Activated CD8-positive, alpha-beta memory T cell treated with anti-CD3 and anti-CD28 coated beads for 24 hours (primary cell): ENCODE measurements at places on chromosomes 16 and 17.
A peak's percentile ranks its signal among the peaks of the same experiment; 100 is the strongest.

DNA sequence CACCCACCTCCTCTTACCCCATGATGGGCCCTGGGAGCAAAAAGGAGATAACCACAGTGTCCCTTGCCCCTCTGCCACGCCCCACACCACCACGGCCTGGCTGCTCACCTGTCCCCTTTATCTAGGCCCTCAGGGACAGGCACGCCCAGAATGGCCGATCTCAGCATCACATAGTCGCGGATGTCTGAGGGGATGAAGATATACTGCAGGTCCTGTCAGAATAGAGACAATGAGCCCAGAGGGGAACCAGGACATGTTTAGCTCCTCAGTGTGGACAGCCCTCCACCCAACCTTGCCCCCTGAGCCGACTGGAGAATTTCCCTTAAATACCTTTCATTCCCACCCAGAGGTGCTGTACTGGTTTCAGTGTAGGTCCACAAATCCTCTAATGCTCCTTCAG is 15.2 kb downstream of the ST6GALNAC2 start:
- no peak for DNase-seq

- DNase-seq: no peak
Measured at GRCh38 chr17:76820561-76820960, 47.6 kb upstream of the MGAT5B start.

DNA sequence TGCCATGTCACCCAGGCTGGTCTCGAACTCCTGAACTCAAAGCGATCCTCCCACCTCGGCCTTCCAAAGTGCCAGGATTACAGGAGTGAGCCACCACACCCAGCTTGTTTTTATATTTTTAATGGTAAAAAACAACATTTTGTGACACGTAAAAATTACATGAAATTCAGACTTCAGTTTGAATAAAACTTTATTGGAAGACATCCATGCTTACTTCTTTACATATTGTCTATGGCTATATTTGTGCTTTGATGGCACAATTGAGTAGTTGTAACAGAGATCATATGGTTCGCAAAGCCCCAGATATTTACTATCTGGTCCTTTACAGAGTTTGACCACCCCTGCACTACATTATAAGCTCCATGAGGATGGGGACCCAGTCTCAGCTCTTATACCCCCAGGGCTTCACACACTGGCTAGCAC is 1.8 kb upstream of the FDXR start:
- no peak for DNase-seq

DNA sequence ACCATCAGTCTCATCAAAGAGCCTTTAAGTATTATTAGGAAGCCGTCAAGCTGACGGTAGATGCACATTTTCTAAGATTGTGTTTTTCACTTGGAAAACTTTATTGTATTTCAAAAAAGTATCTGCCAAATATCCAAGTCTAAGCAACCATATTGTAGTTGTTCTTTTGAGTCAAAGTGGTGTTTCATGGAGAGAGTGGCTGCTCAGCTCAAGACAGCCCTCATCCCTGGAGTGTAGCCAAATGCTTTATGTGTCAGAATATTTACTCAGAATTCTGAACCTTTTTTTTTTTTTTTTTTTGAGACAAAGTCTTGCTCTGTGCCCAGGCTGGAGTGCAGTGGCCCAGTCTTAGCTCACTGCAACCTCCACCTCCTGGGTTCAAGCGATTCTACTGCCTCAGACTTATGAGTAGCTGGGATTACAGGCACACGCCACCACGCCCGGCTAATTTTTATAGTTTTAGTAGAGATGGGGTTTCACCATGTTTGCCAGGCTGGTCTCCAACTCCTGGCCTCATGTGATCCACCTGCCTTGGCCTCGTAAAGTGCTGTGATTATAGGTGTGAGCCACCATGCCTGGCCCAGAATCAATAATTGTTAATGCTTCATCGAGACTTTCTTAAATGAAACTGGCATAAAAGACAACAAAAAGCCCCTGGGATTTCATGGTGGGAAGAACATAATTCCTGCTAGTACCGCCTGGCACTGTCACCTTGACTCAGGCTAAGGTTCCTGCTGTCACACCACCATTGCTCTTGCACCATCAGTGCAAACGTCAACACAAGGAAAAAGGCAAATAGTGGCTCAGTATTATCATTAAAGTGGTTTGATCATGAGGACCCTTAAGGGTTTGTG is 45.5 kb downstream of the PRKCA start:
- DNase-seq: no peak

GRCh38 chr17:2457913-2458312 is 53.8 kb downstream of the METTL16 start:
- no peak for DNase-seq

DNA sequence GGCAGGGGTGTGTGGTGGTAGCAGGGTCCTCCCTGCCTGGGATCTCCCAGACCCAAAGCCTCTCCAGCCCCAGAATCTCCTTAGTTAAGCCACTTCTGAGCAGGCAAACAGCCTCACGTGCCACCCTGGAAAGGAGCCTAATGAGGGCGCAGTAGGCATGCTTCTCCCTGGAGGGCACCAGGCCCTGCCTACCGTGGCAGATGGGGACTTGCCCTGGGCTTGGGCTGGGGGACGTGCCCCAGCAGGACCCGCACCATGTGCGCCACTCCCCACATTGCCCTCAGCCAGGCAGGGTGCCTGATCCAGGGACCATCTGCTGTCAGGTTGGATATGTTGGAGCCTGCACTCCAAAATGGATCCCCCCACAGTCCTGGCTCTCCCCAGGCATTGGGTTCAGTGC is 14.2 kb downstream of the FAM83G start:
- DNase-seq: no peak

- no peak for DNase-seq
Measured at GRCh38 chr17:64679710-64680216, 17.7 kb upstream of the SMURF2 start.

GRCh38 chr17:9240659-9241370 is 219.5 kb downstream of the NTN1 start:
- DNase-seq: no peak

DNA sequence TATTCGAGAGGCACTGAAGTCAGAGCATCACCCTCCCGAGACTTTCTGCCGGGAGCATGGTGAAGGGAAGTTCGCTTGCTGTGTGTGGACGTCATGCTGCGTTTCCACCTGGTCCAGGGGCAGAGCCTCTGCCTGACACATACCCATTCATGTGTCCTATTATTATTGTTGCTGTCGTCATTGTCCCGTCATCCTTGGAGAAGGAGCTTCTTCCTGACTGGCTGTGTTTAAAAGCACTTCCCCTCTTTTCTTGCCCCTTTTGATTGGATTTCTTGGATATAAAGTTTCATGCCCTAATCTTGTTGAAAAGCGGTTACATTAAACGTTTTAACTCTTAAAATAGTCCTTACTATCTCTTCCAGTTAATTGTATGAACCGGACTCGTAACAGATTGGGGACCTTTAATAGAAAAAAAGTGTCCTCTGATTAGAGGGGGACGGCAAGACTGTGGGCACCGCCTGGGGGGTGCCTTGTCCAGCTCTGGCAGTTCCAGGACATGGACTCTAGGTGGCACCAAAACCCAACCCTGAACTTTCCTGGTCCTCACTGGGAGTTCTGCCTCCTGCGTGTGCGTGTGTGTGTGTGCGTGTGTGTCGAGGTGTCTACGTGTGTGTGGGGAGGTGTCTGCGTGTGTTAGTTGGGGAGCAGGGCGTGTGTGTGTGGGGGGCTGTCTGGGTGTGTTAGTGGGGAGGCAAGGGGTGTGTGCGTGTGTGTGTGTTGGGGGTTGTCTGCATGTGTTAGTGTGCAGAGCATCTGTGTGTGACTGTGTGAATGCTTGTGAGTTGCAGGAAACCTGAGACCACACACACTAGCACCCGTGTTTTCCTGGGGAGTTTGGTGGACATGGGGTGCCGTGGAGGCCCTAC is 133.3 kb upstream of the CIBAR2 start:
- peak; percentile 74 for DNase-seq

DNA sequence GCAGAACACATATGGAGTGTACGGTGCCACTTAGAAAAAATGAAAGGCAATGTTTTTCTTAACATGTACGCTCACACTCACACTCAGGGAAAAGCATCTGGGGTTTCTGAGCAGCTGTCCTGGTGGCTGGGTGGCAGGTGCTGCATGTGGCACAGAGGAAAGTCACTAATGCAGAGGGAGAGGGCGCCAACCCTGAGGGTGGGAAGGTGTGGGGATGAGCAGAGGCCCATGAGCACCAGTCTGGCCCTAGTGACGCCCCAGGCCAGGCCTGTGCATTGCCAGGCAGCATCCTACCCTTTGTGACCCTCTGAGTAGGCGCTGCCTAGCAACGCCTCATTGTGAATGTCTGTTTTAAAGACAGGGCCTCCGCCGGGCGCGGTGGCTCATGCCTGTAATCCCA is 19.1 kb upstream of the LCMT1 start:
- no peak for DNase-seq

DNA sequence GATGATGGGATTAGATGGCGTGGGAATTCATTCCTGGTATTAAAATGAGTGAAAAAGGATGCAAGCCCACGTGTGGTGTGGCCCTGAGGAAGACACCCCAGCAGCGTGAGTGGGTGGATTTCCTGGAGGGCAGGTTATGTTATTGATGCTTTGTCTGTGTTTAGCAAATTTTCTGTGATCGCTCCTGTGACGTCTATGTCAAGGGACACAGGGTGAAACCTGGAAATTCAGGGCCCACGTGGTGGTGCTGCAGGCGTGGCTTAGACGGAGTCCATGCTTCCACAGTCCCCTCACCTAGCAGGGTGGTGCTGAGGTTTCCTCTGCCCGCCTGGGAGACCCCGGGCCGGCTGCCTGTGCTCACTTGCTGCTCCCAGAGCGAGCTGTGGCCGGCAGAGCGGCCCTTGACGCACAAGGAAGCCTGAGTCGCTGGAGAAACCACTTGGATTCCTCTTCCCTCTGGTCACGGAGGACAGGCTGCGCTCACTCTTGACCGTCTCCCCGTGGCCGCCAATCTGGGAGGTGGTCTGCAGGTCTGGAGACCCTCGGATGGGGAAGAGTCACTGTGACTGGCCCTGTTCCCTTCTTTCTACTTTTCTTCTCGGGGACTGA is 23.4 kb downstream of the BAIAP2 start:
- no peak for DNase-seq

- DNase-seq: no peak
Measured at GRCh38 chr16:78679546-78679945, 580.1 kb downstream of the WWOX start.

- no peak for DNase-seq
Measured at GRCh38 chr16:4513086-4513860, 25.3 kb downstream of the CDIP1 start.

GRCh38 chr17:74659889-74660288 is 36.4 kb upstream of the CD300E start:
- DNase-seq: no peak

DNA sequence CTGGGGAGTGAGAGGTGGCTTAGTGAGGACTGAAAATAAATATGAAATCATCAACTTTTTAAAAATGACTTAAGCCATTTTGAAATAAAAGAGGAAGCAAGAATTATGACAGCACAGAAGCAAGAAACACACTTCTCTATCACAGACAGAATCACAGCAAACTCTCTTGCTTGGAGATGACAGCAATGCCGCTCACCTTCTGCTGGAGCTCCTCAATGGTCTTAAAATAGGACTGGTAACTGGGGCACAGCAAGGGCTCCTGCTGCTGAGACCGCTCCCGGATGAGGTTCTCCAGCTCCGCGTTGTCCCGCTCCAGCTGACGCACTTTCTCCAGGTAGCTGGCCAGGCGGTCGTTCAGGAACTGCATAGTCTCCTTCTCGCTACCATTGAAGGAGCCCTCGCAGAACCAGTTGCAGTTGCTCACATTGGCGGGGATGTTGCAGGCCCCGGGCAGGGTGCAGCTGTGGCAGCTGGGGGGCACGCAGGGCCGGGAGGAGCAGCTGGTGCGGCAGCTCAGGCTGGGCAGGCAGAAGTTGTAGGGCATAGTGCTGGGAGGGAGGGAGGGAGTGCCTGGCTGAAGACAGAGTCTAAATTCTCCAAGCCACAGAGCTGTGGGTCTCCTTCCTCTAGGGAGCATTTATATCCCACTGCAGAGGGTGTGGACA is at the start of gene KRT31:
TSS of gene KRT31 (minus strand) at position 613 of the 665 bp plus-strand sequence. CDS start at position 544, 69 bp downstream.
- DNase-seq: no peak

DNA sequence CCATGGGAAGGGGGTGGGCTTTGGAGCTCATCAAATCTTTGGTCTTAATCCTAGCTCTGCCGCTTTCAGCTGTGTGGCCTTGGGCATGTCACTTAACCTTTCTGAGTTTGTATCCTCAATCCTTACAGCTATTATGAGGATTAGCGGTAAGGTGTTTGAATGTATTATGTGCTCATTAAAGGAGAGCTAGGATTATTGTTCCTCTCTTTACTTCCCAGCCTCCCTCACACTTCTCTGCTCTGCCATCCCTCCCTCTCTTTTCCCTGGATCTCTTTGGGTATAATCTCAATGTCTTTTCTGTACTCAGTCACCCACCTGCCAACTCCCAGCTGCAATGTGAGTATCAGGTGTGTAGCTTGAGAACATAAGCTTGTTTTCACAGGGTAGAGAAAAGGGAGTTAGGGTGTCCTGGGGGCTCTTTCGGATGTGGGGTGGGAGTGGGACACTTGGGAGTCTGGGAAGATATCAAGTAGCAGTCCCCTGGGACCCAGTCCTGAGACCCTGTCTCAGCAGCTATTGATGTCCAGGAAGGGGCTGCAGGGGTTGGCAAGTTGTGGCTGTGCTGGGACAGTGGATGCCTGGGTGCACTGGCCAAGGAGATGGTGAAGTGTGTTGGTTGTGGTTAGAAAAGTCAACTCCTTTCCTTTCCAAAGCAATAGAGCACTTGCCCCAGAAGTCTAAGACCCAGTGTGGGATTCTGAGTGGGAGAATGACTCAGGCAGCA is 1.8 kb downstream of the EFNB3 start:
- no peak for DNase-seq

GRCh38 chr17:50948711-50949110 is 82.6 kb upstream of the TOB1 start:
- DNase-seq: peak; percentile 28

- DNase-seq: no peak
Measured at GRCh38 chr16:30644334-30644830, 6.4 kb upstream of the PRR14 start.

DNA sequence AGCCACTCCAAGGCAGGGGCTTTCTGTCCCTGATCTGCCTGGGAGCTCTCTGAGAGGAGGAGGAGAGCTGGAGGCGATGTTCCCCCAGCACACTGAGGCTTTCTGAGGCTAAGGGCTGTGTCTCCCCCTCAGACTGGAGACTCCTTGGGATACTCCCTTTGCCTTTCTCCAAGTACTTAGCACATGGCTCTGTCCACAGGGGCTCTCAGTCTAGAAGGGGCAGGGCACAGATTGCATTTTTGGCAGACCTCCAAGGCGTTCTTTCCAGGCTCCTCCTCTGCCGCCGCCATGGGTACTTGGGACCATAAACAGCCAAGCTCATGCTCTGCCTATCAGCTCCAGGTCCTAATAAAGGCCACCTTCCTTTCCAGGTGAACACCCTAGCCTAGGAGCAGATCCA is 1.8 kb upstream of the GIP start:
- no peak for DNase-seq

- peak; percentile 24 for DNase-seq
Measured at GRCh38 chr16:55040366-55041086, 109.9 kb downstream of the IRX5 start.
